CD8-positive, alpha-beta memory T cell (primary cell): ENCODE measurements at places on chromosomes 12 and 14. TPM values are rescaled to one million over a fixed set of nuclear protein-coding genes. Genes with fewer than 3 reads are reported as not detected.
A peak's percentile ranks its signal among the peaks of the same experiment; 100 is the strongest.

The STAC3 gene
- total RNA-seq, result 1.4 TPM

- H3K4me3 ChIP-seq, result no peak overlapping the region
- H3K27me3 ChIP-seq, result no peaks in the 10 kb centered on the region
- no peaks in the 10 kb centered on the region for H3K4me1 ChIP-seq
- no peaks in the 10 kb centered on the region for H3K36me3 ChIP-seq
- DNase-seq, result no peak
These were observed 57.6 kb upstream of the SSTR1 start for GRCh38 chr14:38150075-38150474.

The E2F7 gene
- total RNA-seq, result 10.7 TPM

DNA sequence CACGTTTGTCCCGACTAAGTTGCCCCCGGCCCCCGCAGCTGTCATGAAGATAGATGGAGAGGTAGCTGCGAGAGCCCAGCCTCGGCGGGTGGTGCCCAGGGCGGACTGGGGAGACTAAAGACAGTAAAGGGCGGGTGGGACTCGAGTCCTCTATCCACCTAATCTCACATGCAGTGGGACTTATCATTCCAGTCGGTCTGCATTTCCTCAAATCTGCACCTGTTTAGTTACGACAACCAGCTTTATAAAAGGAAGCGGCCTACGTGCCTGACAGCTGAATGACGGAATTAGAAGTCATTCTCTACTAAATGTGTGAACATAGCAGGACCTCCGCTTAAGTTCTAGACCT is 109.8 kb upstream of the EGLN3 start:
- peak overlapping the region; percentile 51 for H3K27ac ChIP-seq
- H3K27me3 ChIP-seq, result no peaks in the 10 kb centered on the region
- H3K4me1 ChIP-seq, result no peaks in the 10 kb centered on the region
- no peak for DNase-seq
- peak overlapping the region; percentile 32 for H3K4me3 ChIP-seq
- no peaks in the 10 kb centered on the region for H3K36me3 ChIP-seq

The PTGDR gene
- total RNA-seq, result 0.66 TPM

The RNASE7 gene
- total RNA-seq, result not detected

The CLEC4D gene
- not detected for total RNA-seq

The TMEM132C gene
- total RNA-seq, result not detected

The TMEM63C gene
- total RNA-seq, result 0.68 TPM

DNA sequence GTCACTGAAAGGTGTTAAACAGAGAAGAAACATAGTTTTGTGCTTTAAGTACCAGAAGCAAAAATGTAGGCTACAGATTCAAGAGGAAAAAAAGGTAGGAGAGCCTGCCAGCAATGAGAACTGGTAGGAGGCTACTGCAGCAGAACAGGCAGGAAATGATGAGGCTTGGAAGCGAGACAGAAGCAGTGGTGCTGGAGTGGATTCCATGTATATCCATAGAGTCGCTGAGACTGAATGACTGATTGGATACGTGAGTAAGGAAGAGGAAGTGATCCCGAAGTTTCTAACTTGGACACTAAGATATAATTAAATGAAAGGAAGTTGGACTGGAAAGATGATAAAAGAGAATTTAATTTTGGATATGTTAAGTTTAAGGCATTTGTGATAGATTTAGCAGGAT is 45.0 kb upstream of the CCDC91 start:
- no peak for DNase-seq
- H3K4me1 ChIP-seq, result no peaks in the 10 kb centered on the region
- no peak overlapping the region for H3K27ac ChIP-seq
- H3K4me3 ChIP-seq, result no peak overlapping the region

DNA sequence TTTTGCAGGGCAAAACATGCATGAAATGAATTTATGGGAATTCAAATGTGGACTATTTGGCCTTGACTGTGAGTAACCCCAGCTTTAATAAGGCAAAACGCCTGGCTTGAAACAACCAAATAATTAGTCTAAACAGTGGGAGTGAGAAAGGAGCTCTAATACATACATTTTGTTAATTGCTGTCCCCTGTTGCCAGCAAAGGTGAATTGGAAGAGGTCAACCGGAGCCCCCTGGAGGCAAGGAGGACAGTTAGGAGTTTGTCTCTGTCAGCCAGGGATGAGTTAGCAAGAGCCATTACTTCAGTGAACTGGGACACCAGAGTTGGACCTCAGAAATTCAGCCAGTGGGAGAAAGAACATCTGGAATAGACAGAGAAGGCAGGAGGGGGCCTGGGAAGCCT is 17.4 kb downstream of the KRT76 start:
- no peak overlapping the region for H3K4me3 ChIP-seq
- H3K27me3 ChIP-seq, result no peaks in the 10 kb centered on the region
- H3K27ac ChIP-seq, result no peak overlapping the region
- no peak for DNase-seq
- no peaks in the 10 kb centered on the region for H3K36me3 ChIP-seq
- H3K4me1 ChIP-seq, result no peaks in the 10 kb centered on the region

DNA sequence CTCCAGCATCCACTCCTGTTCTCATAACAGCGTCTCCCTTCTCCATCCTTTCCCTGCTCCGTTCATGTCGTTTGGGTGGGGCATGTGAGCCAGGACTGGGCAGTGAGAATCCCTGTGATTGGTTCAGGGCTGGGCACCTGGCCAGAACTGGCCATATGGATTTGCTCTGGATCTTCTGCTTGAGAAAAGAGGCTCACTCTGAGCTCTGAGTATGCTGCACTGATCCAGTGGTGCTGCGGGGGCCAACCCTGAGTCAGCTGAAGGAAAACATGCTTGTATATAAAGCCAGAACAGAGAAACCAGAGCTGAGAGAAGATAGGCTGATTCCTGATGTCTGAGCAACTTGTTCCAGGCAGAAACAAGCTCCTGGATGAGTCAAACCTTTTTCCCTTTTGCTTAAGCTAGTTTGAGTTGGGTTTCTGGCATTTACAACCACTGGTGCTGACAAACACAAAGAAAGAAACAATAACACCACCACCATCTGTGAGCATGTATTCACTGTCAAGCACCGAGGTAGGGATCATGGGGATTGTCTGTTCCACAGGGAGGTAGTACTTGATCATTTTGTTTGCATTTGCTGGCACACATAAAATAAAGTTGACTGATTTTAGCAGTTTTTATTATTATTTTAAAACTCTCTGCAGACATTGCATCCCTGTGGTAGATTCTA is 14.0 kb upstream of the HPD start:
- no peaks in the 10 kb centered on the region for H3K27me3 ChIP-seq
- H3K27ac ChIP-seq, result no peak overlapping the region
- H3K4me1 ChIP-seq, result no peaks in the 10 kb centered on the region
- DNase-seq, result no peak
- no peaks in the 10 kb centered on the region for H3K36me3 ChIP-seq

DNA sequence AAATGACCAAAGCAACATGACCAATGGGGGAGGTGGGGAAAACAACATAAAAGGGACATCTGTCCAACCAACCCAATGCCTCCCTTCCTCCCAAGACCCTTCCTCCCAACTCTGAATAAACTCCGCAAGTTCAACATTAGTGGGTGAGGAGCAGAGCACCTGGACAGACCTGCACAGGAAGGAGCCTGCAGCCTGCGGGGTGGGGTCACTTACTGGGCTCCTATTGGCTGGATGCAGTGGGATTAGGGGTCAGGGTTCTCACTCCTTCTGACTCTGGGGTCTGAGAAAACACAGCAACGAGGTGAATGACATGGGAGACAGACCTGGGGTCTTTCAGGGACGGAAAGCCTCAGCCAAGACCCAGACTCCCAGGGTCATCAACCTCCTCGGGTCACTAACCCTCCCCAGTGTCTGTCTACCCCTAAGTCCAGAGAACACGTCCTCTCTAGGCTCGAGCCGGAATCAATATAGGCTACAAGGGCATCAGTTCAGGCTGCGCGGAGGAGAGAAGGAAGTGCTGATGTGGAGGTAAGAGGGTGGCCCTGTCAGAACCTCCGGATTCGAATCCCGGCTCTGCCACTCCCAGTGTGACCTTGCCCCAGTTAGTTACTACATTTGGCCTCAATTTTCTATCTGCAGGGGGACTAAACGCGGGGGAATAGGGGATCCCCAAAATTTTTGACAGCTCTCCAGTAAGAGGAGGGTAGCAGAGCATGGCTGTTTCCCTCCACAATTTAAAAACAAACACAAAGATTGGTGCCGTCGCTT is 860 bp downstream of the NDRG2 start:
- peaks cover 13% of the 10 kb centered on the region for H3K4me1 ChIP-seq
- peak overlapping the region; percentile 67 for H3K27ac ChIP-seq
- peak overlapping the region; percentile 71 for H3K4me3 ChIP-seq
- H3K27me3 ChIP-seq, result no peaks in the 10 kb centered on the region

DNA sequence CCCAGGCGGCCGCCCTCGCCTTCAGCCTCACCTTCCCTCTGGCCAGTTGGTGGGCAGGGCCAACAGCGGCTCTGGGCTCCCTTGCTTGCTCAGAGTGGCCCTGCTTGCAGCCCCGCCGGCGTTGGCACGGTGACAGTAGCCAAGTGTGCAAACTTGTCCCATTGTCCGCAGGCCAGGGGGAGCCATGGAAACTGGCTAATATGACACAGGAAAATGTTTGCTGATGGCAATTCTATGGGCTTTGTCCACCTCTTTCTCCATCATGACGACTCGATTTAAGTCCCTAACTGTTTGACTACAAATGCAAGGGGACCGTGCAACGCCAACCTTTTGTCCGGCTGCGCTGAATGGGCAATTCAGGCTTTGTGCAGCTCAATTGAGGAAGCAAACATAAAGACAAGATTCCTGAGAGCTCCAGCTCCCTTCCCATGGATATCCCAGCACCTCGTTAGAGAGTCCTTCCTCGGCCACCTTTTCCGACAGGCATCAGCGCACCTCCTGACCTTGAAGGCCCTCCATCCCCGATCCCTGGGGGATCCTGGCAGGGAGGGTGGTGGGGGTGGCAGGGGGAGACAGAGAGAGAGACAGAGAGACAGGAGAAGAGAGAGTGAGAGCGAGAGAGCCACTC is 785 bp upstream of the FAM181A start:
- no peaks in the 10 kb centered on the region for H3K27me3 ChIP-seq
- H3K27ac ChIP-seq, result no peak overlapping the region
- DNase-seq, result no peak
- H3K4me3 ChIP-seq, result no peak overlapping the region

DNA sequence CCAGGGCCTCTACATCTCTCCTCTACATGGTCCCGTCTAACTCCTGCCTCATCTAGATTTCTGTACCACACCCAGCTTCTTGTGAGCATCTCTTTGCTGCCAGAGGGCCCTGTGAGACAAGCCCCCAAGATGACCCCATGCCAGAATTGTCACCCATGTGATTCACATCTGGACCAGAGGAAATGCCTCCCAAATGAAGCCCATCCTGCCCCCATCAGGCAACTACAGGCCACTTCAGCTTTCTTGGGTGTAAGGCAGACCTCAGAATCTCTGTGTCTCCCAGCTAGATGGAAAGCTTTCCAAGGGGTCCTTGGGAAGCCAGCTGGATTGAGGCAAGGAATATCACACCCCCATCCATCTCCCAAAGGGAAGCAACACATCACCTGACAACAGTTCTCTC is 9.3 kb upstream of the OAS3 start:
- H3K27me3 ChIP-seq, result no peaks in the 10 kb centered on the region
- DNase-seq, result no peak
- H3K36me3 ChIP-seq, result no peaks in the 10 kb centered on the region
- no peak overlapping the region for H3K4me3 ChIP-seq
- H3K4me1 ChIP-seq, result no peaks in the 10 kb centered on the region
- H3K27ac ChIP-seq, result no peak overlapping the region

GRCh38 chr14:67467134-67467533 is 21.4 kb downstream of the TMEM229B start:
- no peak for DNase-seq
- H3K27me3 ChIP-seq, result no peaks in the 10 kb centered on the region
- no peaks in the 10 kb centered on the region for H3K36me3 ChIP-seq
- H3K4me1 ChIP-seq, result peaks cover 34% of the 10 kb centered on the region
- no peak overlapping the region for H3K27ac ChIP-seq
- no peak overlapping the region for H3K4me3 ChIP-seq
